ENCODE measurements at places on chromosomes 4 and X.

GRCh38 chr4:156999175-156999517 lies 27.5 kb upstream of the PDGFC start:
- DNase-seq = peak; percentile 99

DNA sequence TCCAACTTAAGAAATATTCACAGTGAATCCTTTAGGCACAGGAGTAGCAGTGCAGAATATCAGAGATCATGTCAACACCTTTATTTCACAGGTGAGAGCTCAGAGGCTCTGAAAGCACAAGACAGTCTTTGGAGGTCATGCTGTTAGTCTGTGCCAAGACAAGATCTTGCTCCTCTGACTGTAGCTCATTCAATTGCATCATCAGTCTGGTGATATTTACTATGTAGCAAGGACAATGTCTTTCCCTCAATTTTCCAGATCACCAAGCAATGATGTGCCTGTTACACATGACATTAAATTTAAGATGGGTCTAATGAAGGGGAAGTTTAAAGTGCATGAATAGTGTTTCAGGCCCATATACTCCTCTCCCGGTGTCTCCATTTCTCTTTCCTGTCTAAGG lies 277.5 kb downstream of the IL15 start:
- DNase-seq = no peak

DNA sequence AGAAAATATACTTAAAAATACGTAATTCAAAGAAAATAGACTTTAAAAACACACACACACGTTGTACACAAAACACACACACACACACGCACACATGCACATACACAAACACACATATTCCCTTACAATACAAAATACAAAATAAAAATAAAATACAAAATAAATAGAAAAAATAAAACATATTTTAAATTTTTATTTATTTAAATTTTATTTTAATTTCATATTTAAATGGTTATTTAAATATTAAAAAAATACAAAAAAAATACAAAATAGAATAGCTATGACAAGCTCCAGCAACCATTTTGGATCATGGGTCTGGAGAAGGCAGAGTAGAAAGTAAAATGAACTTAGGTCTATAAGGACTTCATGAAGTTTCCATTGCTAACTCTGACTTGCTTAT lies 34.2 kb upstream of the PDGFC start:
- DNase-seq = no peak

DNA sequence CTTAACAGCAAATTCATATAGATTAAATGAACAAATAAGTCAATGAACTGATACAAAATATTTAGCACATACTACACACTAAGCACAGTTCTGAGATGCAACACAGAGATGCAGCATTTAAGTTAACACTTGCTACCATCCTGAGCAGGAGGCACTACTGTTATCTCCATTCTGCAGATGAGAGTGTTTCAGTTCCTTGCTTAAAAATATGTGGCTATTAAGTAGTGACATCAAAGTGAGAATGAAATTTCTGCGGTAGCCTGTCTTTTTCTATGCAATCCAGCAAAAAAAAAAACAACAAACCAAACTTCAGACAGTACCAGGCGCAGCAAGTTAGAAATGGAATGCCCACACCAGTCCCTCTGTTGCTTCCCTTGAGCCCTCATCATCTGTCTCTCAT lies 90.8 kb downstream of the SHISA3 start:
- no peak for DNase-seq

DNA sequence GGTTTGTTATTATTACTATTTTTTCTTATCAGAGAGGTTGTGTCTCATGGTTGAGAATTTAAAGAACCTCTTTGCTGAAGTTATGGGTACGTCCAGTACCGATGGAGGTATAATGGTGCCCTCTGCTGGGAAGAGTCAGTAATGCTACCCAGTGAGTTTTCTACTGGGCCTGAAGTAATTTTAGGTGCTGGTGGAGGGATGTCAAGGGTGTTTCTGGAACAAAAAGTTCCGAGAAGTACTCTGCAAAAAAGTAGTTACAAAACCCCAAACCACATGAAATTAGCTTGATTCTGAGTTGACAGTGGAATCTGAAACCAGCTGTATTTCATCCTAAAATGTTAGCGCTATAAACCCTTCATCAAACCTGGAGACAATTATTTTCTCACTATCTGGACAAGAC lies 102.5 kb upstream of the MID1 start:
- DNase-seq = peak; percentile 33

DNA sequence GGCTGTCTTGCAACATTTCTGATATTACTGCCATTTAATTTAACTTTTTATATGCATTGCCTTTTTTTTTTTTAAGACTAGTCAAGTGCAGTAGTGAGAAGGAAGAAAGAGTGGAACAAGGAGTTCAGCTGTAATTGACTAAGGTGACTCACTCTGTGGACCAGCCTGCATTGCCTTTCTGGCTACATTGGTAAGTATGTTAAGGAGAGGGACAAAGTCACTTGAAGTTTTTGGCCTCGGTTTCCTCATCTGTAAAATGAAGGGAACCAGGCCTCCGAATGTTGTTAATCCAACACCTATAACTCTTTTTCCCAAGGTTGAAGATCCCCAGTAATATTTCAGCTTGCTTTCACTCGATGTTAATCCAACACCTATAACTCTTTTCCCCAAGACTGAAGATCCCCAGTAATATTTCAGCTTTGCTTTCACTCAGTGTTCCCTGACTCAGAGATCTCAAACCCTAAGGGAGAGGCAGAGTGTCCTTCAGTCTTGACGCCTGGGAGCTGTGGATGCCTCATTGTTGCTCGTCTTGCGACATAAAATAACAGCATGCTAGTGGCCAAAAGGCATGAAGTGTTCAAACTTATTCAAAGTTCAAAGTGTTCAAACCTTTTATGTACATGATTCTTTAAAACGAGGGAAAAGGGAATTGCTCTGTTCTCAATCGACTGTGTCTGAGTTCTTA lies 102.0 kb downstream of the SORBS2 start:
- peak; percentile 50 for DNase-seq

DNA sequence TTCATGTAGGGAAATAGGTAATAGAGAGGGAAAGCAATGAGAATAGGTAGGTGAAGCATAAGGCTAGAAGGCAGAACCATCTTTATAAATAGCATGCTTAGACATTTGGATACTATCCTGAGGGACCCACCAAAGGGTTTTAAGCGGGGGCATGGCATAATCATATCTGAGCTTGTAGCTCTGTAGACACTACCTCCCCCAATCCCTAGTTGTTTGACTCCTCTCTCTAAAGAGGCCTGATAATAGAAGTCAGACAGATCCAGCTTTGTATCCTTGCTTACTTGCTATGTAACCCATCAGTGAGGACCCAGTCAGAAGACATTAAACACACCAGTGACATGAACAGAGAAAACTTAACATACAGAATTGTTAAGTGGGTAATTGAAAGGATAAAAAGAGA lies 58.7 kb downstream of the SCFD2 start:
- no peak for DNase-seq

DNA sequence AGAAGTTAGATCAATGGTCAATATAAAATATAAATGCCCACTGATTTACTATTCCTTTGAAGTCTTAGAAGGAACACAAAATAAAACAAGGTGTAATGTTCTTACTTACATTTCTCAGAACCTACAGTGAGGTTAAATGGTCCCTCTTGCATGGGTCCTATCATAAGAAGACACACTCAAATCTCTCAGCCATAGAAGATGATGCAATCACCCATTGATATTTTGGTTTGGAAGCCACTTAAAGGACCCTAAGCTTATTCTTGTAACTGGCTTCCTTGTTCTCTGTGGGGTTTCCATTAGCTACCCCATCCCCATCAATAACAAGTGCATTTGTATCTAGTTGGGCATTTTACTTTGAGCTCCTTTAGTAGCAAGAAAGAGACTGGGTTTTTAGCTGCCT lies 15.1 kb downstream of the REELD1 start:
- DNase-seq = no peak

DNA sequence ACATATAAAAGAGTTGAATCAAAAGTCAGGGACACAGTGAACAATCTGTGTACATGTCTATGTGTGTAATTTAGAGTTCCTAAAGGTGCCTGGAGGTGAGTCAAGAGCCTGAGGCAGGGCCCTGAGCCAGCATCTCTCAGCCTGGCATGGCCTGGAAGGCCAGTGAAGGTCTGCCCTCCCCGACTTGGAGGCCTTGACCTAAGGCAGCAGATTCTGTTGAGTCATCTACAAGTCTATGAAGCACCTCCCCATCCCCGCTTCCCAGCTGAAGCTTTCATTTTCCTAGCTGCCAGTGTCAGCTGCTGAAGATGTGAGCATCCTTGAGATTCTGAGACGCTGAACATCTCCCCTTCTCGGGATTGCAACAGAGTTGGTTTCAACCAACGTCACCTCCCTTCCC lies 583.9 kb downstream of the BCOR start:
- DNase-seq = no peak

- no peak for DNase-seq
These were observed 1170.5 kb upstream of the AGA start for GRCh38 chr4:178612733-178613132.

GRCh38 chr4:147362938-147363337 lies 118.0 kb upstream of the EDNRA start:
- peak; percentile 42 for DNase-seq

GRCh38 chrX:8743126-8743732 lies 11.3 kb upstream of the ANOS1 start:
- DNase-seq = peak; percentile 38

DNA sequence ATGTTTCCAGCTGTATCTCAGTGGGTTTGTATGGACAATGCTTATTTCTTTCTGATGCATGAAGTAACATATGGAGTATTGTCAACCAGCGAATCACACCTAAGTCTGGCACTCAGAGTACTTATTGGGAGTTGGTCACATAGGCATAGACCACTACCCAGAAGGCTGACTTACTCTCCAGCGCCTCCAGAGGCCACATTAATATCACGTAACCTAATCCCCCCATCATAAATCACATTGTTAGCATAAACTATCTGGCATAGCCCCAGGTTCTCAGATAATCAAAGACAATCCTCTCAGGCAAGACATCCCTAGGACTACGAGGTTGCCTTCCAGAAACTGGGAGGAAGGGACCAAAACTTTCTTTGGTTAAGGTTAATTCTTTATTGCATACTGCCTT lies 560.5 kb upstream of the PABPC4L start:
- no peak for DNase-seq

- peak; percentile 7 for DNase-seq
These were observed 187.6 kb downstream of the GUCY2F start for GRCh38 chrX:109294097-109294814.

GRCh38 chr4:153276971-153277370 lies 67.5 kb upstream of the MND1 start:
- DNase-seq = no peak

Data from fibroblast of lung (primary cell).